Stimulated activated CD4-positive, alpha-beta T cell treated with anti-CD3 and anti-CD28 coated beads, Interleukin-4, amount 100 ng/mL, for 24 hours (primary cell): ENCODE measurements at places on chromosomes 2 and 18.

- peak; percentile 41 for DNase-seq
Observed at GRCh38 chr2:7773362-7774360, 856.4 kb downstream of the RNF144A start.

GRCh38 chr2:653645-654425 lies 23.4 kb downstream of the TMEM18 start:
- no peak for DNase-seq

DNA sequence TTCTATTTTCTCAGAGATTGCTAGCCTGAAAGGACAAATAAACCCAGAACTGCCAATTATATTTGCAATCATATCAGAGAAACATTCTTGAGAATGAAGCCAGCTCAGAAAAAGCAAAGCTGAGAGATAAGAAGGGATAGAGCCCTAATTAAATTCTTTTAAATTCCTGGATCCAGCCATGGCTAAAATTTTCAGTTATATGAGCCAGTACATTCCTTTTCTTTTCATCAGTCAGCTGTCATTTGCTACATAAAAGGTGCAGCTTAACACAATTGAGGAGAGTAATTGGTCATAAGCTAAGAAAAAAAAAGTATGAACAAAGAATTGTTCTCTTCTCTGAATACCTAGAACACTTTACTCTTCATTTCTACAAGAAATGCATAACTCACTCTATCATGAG lies 303.5 kb upstream of the FIGN start:
- DNase-seq, result no peak

GRCh38 chr2:190948671-190949070 lies 65.3 kb downstream of the STAT1 start:
- no peak for DNase-seq

DNA sequence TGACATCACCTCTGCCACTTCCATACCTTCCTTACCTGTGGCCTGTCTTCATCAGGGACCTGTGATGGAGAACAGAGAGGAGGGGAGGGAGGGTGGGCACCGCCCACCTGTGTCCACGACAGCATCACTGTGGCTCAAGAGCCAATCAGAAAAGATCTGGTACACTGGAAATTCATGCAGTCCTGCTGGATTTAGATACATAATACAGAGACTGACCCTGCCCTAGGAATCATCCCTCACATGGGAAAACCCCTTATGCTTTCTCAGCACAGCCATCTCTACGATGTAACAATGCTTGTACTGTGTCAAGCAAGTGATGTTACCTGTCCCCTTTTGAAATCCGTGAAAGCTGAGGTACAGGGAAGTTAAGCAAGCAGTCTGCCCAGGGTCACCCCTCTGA lies 145.6 kb upstream of the EPAS1 start:
- DNase-seq, result no peak
